ENCODE measurements at places on chromosomes 3 and 15.

DNA sequence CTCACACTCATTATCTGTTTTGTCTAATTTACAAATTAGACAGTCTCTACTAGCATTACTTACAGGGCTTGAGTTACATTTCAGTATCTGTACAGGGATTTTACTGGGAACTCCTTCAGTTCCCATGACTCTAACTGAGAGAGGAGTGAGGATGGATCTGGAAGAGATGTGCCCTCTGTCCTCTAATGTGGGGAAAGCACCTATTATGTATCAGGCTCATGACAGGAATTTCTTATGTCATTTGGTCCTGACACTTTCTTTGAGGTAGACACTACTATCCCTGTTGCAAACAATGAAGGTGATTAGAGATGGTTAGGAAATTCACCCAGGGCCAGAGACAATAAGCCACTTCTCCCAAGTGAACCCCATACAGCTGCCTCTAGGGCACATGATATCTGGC lies 10.9 kb upstream of the NCKIPSD start:
- DNase-seq: no peak

DNA sequence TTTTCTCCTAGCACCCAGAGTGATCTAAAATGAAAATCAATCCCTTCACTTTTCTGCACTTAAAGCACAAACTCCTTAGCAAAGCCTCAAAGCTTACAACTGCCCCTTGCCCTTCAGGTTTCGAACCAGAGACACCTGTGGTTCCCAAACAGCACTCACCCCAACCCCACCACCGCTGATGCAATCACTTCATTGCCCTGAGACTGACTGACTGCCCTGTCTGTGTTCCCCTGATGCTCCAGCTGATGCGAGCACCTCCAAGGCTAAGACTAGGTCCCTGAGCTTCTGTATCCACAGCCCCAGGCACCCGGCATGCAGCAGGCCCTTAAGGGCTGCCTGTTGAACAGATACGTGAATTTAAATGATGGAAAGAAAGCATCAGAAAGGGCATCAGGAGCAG lies 127.3 kb downstream of the ZNF621 start:
- DNase-seq: no peak

DNA sequence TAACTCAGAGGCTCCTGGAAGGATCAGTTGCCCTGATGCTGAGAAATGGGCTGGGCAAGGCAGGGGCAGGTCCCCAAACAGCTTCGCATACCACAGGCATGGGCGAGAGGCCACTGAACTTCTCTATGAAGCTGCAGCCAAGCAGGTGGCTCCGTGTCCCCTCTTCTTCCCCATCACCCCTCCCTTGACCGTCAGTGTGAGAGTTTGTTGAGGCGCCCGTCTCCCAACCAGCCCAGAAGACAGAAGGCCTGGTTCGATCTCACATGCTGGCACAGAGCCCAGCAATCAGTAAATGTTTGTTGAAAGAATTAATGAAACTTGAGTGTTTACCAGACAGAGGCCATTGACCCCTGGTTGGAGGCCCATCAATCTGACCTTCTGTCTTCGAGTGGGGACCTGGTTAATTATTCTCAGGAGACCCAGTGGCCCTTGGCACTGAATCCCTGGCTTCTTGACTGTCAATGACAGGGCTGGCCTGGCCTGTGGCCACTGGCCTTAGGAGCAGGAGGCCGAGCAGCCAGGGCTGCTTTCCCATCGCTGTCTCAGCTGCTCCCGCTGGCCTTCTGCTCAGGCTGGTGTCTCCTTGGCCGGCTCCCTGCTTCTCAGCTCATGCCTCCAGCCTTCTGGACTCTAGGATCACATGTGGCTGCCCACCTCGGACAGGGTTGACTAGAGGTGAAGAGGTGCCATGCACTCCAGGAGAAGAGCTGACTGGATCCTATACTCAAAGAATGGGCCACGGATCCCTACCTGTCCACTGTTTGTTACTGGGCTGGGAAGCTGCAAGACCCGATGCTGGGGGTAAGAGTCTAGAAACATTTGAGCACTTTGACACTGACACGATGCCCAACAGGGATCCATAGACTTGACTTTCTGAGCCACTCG lies 113.4 kb downstream of the ASB7 start:
- DNase-seq: no peak

DNA sequence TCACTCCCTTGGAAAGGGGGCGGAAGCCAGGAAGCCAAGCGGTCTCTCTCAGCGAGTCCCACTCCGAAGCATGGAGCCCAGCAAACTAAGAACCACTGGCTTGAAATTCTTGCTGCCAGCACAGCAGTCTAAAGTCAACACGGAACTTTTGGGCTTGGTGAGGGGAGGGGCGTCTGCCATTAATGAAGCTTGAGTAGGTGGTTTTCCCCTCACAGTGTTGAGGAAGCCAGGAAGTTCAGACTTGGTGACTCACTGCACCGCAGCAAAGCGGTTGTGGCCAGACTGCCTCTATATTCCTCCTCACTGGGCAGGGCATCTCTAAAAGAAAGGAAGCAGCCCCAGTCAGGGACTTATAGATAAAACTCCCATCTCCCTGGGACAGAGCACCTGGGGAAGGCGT lies 665.4 kb upstream of the CBLB start:
- DNase-seq: no peak

- DNase-seq: no peak
Measured at GRCh38 chr15:51004103-51004551, 90.6 kb downstream of the TNFAIP8L3 start.

- DNase-seq: no peak
Measured at GRCh38 chr3:156416846-156417558, 137.9 kb downstream of the SSR3 start.

- no peak for DNase-seq
Measured at GRCh38 chr3:152706991-152707713, 127.8 kb upstream of the P2RY1 start.

DNA sequence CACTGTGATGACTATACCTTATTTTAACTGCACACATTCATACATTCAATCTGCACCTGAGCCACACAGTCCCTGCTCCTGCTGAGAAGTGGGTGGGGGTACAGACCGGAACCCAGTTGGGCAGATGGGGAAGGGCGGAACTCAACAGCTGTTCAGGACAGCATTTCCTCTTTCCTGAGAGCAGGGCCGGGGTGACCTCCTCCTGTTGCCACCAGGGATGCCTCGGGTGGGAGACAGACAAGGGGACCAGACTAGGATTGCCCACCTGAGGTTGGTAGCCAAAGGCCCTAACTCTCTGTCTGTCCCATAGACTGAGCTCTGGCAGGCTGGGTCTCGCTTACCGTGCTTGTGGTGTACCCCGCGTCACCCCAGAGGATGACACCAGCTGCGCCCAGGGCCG lies 3.9 kb downstream of the HYAL2 start:
- DNase-seq: no peak

DNA sequence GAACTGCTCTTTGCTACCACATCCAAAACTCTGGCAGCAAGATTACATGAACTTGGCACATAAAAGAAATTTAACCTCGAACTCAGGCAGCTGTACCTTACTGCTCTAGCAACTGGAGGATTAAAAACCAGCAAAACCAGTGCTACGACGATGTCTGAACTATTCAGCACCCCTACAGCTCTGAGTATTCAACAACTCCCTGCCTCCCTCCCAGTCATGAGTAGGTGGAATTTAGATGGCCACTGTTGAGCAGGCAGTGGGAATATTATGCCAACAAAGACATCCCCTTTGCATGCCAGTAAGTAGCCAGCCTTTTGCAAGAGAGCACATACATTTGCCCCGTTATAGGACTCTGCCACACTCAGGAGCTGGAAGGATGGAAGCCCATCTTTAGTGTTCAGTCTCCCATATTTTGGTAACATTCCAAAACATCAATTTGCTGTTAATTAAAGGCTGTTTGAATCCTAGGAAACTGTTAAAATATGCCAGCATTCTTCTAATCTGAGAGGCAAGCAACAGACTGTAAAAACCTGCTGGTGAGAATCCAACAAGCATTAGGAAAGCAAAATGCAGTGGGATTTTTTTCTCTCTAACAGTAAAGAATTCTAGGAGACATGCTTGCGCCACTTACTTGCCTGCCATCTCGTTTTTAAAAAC lies 85.4 kb downstream of the ZNF385D start:
- DNase-seq: peak; percentile 25

GRCh38 chr3:128252083-128252482 lies 98.8 kb downstream of the EEFSEC start:
- DNase-seq: no peak

GRCh38 chr3:169923189-169923588 lies 11.8 kb downstream of the SAMD7 start:
- DNase-seq: peak; percentile 46

DNA sequence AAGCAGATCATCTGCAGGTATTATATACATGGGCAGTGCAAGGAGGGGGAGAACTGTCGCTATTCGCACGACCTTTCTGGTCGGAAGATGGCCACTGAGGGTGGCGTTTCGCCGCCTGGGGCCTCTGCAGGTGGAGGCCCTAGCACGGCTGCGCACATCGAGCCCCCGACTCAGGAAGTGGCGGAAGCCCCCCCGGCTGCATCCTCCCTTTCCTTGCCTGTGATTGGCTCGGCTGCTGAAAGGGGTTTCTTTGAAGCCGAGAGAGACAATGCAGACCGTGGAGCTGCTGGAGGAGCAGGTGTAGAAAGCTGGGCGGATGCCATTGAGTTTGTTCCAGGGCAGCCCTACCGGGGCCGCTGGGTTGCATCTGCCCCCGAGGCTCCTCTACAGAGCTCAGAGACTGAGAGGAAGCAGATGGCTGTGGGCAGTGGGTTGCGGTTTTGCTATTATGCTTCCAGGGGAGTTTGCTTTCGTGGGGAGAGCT lies 639 bp downstream of the MKRN3 start:
- DNase-seq: no peak

DNA sequence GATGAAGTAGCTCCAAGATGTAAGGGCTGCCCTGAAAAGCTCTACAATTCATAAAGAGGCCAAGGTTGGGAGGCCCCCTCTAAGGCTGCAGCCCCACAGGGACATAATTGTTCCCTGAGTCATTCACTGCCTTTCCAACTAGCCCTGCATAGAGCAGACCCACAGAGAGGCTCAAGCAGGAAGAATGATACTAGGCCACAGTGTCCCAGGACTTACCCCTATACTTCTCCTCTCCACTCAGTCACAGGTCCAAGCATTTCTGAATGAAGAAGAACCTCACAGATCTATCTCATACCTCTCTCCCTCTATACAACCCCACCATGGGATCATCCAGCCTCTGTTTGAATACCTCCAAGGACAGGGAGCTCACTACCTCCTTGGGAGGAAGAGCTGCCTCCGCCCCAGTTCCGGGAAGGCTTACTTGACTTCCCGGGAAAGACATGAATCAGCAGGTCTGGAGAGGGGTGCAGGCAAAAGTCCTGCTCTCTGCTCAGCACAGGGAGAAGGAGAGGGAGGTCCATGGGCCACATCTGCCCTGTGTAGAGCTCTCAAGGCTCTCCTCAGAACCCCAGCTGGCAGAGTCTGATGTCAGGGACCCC lies 6.9 kb upstream of the SKIC8 start:
- no peak for DNase-seq

GRCh38 chr15:74158855-74159650 lies 14.5 kb upstream of the ISLR start:
- no peak for DNase-seq

- DNase-seq: no peak
Measured at GRCh38 chr15:29570121-29570947, 251.9 kb downstream of the TJP1 start.

- DNase-seq: no peak
Measured at GRCh38 chr15:98891301-98891700, 116.3 kb downstream of the PGPEP1L start.

- DNase-seq: peak; percentile 23
Measured at GRCh38 chr15:85730001-85730820, 64.5 kb downstream of the KLHL25 start.

- no peak for DNase-seq
Measured at GRCh38 chr15:58340176-58340575, 91.6 kb upstream of the LIPC start.

GRCh38 chr15:58545307-58546065 lies 113.7 kb downstream of the LIPC start:
- no peak for DNase-seq

- no peak for DNase-seq
Measured at GRCh38 chr15:90243943-90244639, 5.3 kb upstream of the TTLL13 start.

DNA sequence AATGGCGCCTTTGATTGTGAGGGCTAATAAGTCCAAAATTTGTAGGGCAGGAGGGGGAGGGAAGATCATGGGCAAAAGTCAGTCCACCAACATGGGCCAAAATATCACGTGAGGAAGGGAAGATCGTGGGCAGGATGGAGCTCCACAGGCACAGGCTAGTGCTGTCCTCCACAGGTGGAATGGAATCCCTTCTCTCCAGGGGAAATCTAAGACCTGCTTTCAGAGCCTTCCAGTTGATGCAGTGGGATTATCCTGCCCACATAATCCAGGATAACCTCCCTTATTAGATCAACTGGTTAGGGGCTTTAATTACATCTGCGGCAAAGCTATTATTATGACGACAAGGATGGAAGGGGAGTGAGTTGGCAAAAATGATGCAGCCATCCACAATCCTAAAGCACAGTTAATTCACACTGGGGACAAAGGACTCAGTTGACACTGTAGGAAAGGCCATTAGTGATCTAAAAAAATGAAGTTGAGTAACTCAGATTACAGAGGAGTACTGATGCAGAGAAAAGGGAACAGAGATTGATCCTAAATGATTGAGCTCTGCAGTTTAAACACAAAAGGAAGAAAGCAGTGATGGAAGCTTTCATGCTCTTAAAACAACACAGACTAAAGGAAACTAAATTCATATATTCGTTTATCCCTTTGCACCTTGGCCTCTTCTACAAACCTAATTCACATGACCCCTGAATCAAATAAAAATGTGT lies 159.8 kb downstream of the AKAP13 start:
- DNase-seq: no peak

GRCh38 chr15:73228128-73228646 lies 140.6 kb downstream of the HCN4 start:
- no peak for DNase-seq

DNA sequence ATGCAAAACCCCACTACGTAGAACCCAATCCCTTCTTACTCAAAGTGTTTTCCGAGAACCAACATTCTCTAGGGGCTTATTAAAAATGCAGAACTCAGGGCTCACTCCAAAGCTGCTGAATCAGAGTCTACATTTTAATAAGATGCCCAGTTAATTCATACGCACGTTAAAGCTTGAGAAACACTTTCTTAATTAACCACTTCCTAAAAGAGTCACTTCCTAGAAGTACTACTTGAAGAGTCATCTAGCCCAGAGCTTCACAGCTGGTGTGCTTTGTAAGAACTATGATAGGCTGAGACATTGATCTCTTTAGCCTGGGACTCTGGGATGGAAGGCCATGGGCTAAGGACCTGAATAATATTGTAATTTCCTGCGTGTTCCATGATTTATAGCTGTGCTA lies 9.0 kb downstream of the COL6A5 start:
- DNase-seq: no peak

DNA sequence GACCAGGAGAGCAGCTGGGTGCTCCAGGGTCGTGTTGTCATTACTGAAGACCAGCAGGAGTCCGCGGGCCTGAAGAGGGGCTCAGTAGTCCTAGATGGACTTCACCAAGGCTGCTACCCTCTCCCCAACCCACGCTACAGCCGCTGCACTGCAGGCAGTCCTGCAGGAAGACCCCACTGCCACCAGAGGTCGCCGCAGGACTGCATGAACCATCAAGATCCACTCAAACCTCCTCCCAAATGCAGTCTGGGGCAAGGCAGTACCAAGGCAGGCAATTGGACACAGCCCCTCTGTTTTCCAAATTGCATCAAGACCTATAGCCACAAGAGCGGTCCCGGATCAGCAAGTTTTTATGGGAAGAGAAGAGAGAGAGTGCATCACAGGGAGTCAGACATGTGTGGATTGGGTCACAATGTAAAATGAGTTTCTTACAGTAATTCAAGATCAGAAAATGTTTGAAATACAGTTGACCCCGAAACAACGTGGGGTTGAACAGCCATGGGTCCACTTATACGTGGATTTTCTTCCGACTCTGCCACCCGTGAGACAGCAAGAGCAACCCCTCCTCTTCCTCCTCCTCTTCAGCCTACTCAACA lies 46.7 kb downstream of the DZIP1L start:
- DNase-seq: peak; percentile 9

Data from epithelial cell of proximal tubule (primary cell).